ENCODE measurements at places on chromosomes 5 and 9.

- DNase-seq: no peak
These were observed 16.7 kb upstream of the CD74 start for GRCh38 chr5:150429410-150429873.

DNA sequence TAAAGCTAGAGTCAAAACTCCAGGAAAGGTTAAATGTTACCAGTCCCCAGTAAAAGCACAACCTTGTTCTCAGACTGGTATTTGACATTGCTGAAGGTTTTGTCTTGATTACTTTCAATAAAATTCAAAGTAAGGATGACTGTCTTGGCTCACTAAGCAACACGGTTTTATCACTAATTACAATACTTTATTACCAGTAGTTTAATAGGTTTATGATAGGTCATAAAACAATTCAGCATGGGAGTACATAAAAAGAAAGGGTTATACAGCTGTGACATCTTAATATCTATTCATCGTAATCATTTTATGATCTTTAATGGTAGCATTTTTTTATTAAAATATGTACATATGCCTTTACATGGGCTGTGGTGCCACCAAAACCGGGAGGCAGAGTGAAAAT is 370.7 kb upstream of the IRX2 start:
- no peak for DNase-seq

DNA sequence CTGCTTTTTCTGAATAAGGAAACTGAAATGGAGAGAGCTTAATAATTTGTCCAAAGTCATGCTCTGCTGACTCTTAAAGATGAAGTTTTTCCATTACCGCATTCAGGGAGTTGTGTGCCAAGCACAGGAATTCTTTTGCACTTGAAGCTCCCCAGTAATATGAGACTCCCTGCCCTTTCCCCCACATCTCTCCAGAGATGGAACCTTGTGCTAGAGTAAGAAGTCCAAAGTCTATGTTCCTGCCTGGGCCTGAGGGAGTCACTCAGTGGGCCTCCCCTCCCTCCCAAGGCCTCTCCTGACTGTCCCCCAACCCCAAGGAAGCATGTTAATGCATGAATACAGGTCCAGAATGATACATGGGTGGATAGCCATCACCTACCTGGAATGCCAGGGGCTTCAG is 173.3 kb upstream of the SEMA6A start:
- DNase-seq: peak; percentile 47

- DNase-seq: no peak
These were observed 71.5 kb downstream of the COX7C start for GRCh38 chr5:86689103-86689729.

GRCh38 chr9:36858805-36859375 is 175.2 kb downstream of the PAX5 start:
- DNase-seq: no peak

DNA sequence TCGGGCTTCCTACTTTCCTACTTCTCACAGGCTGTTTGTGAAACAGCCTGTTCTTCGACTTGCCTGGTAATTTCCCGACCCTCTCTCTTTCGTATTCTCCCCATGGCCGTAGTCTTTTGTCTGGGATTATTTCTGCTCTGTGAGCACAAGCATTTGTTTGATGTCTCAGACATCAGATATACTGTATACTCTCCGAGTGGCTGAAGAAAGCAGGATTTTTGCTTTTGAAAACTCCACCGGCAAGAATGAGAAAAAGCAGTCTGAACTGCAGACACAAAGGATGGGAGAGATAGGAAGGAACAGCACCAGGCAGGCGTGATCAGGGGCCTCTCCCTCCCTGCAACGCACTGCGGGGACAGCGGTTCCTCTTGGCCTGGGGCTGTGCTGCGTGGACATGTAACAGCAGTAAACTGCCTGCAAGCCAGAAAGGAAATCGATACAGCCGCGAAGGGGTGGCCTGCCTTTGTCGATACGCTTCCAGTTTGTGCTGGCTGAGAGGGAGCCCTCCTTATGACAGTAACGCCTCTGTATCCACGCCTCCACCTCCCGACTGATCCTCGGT is 313.9 kb upstream of the TLE4 start:
- DNase-seq: no peak

GRCh38 chr5:112366987-112367386 is 52.1 kb downstream of the EPB41L4A start:
- no peak for DNase-seq

- DNase-seq: no peak
These were observed 105.3 kb upstream of the SPATA31D4 start for GRCh38 chr9:81822967-81823366.

- DNase-seq: no peak
These were observed 13.8 kb downstream of the CLPTM1L start for GRCh38 chr5:1330847-1331831.

- DNase-seq: no peak
These were observed 828 bp upstream of the TRIO start for GRCh38 chr5:14142202-14142826.

- no peak for DNase-seq
These were observed 154.6 kb upstream of the GNA14 start for GRCh38 chr9:77802515-77803293.

DNA sequence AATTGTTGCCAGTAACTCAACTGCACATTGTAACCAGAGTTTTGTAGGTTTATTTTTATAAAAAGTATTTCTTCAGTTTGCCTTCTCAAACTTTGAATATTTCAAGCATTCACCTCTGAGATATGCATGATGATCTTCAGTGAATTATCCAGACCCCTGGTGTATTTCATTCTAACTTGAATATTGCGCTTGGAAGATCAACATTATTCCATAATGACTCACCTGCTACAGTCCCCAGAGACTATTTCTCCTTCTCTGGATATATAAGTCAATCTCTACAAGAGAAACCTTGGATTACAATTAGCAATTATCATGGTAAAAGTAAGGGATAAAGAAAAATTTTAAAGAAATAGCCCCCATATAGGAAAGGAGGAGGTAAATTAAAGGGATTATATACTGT is 1041.0 kb downstream of the TLE1 start:
- DNase-seq: no peak

- DNase-seq: no peak
These were observed 182.4 kb downstream of the FER start for GRCh38 chr5:108930107-108930506.

DNA sequence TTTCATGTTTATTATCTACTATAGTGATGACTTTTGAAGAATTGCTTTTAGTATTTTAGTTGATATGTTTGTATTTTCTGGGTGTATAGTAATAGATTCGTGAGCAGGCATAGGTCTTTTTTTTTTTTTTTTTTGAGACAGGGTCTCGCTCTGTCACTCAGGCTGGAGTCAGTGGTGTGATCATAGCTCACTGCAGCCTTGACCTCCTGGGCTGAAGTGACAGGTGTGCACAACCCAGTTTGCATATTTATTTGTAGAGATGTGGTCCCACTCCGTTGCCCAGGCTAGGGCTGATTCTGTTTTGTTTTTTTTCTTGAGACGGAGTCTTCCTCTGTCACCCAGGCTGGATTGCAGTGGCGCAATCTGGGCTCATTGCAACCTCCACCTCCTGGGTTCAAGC is 11.9 kb downstream of the ERBIN start:
- DNase-seq: no peak

DNA sequence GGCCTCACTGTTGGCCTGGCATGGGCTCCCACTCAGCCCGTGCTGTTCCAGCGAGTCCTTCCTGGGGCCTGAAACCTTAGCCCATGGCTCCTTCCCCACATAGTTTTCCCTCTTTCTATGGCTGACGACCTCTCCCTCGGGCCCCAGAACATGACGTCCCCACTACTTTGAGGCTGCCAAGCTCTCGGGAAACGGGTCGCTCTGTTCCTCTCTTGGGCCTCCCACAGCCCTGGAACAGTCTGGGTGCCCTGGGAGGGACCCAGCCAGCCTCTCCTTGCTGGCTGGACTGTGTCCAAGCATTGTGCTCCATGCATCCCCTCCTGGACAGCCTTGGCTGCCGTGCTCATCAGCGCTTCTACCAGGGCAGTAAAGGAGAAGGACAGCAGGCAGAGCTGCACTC is 118.3 kb downstream of the SYK start:
- no peak for DNase-seq

GRCh38 chr5:80466669-80467485 is 21.0 kb upstream of the FAM151B start:
- DNase-seq: no peak

GRCh38 chr9:107243742-107244141 is 39.3 kb upstream of the RAD23B start:
- no peak for DNase-seq

DNA sequence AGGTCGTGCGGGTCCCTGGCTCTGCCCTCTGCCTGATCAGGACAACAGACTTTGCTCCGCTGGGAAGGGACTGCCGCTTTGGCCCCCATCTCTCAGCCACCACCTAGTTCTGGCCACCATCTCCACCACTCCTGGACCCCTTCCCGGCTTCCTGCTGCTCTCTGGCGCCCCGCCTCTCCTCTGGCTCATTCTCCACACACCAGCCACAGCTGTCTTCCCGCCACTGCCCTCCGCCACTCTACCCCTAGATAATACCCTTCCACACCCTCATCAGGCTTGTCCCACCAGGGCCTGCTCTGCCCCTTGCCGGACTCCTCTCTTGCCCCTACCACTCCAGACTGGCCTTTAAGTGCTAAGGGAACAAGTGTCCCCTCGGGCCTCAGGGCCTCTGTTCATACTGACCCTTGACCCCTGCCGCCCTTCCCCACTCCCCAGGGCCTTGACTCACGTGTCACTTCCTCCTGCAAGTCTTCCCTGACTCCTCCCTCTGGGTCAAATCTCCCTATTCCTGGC is 3.0 kb upstream of the CDX1 start:
- no peak for DNase-seq

DNA sequence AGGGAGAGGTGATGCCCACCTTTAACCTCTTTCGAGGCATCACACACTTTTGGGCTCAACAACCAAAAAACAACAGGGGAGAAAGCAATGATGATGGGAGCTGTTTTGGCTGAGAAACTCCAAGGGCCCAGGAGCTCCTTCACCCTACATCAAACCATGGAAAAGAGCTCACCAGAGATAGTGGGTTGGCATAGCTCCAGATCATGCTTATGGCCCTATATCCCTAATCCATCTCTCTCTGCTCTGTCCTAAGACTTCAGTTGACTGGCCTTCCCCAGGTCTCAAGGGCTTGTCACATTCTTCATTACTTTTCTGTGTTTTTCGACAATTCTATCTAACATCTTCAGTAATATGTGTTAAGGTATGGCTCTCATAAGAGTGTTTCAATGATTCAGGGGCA is 5.7 kb upstream of the CTSL start:
- DNase-seq: no peak

Measured in right renal pelvis (tissue), 4 donors.